Sigmoid colon (tissue), 7 donors: ENCODE measurements at places on chromosomes 4 and X. TPM values are rescaled to one million over a fixed set of nuclear protein-coding genes. Genes with fewer than 3 reads are reported as not detected.

The TXK gene
- total RNA-seq, result 0.55 TPM

The CT45A3 gene
- total RNA-seq, result not detected

The MAGT1 gene
- 29.5 TPM for total RNA-seq

The CCNB3 gene
- total RNA-seq, result 0.36 TPM

The STK32B gene
- total RNA-seq, result 3.9 TPM

The APOO gene
- total RNA-seq, result 8.6 TPM

The CXCL8 gene
- total RNA-seq, result 3.4 TPM

The FREM3 gene
- not detected for total RNA-seq

The WDR17 gene
- total RNA-seq, result 7.8 TPM

The NAP1L3 gene
- total RNA-seq, result 5.7 TPM

The STPG2 gene
- 0.33 TPM for total RNA-seq

The HPGDS gene
- 0.54 TPM for total RNA-seq

The SCFD2 gene
- 10.7 TPM for total RNA-seq

The NEUROG2 gene
- total RNA-seq, result not detected

The STAP1 gene
- total RNA-seq, result not detected

The PIR gene
- 22.1 TPM for total RNA-seq

The CTAG2 gene
- total RNA-seq, result not detected

The GPR50 gene
- total RNA-seq, result not detected

The RTL9 gene
- not detected for total RNA-seq

The POU4F2 gene
- not detected for total RNA-seq

The FAM133A gene
- total RNA-seq, result not detected

The RRH gene
- total RNA-seq, result not detected
